ENCODE measurements at places on chromosomes 3 and 15.

- DNase-seq, result no peak
Measured at GRCh38 chr3:135792858-135793475, 172.6 kb upstream of the PPP2R3A start.

DNA sequence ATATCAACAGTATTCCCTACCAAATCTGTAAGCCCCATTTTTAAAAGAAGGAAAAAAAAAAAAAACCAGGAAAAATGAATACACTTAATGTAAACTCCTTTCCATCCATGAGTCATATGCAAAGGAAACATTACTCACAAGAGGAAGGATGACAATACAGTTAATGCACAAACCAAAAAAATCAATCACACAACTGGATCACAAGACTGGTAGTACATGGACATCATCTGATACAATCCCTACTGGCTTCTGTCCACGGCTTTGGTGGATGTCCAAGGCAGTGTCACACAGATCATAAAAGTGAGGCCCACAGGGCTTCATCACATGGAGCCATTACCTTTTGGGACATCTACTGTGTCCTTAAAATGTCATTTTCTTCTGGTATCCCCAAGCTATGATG is 44.0 kb downstream of the SUCLG2 start:
- DNase-seq, result no peak

DNA sequence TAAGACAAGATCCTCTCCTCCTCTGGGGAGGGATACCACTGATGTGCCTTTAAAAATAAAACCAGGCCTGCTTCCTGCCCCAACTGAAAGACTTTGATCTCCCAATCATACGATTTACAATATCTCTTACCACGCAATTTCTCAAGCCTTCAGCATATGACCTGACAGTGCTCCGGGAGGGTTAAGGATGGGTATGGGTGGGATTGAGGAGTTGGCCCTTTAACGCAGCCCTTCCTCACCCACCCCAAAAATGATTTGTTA is 67.4 kb downstream of the LRIG1 start:
- DNase-seq, result no peak

GRCh38 chr3:192915304-192915703 is 2.4 kb downstream of the MB21D2 start:
- no peak for DNase-seq

GRCh38 chr3:108219336-108219735 is 2.9 kb downstream of the IFT57 start:
- DNase-seq, result no peak

DNA sequence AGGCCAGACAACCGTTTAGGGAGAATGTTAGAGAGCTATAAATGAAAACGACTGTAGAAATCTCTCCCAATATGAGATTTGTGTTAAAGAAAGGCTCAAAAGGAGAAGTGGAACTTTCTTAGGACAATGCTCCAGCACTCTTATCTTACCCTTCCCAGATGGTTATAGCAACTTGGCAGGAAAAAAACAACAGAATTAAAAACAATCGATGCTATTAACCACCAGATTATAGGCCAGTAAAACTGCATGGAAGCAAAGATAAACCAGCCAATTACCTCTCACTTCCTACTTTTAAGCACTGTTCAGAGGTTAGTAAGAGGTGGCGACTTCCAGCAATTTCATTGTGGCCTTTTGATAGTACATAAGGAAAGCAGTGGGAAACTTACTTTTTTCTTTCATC is 72.9 kb downstream of the TMCC1 start:
- DNase-seq, result no peak

DNA sequence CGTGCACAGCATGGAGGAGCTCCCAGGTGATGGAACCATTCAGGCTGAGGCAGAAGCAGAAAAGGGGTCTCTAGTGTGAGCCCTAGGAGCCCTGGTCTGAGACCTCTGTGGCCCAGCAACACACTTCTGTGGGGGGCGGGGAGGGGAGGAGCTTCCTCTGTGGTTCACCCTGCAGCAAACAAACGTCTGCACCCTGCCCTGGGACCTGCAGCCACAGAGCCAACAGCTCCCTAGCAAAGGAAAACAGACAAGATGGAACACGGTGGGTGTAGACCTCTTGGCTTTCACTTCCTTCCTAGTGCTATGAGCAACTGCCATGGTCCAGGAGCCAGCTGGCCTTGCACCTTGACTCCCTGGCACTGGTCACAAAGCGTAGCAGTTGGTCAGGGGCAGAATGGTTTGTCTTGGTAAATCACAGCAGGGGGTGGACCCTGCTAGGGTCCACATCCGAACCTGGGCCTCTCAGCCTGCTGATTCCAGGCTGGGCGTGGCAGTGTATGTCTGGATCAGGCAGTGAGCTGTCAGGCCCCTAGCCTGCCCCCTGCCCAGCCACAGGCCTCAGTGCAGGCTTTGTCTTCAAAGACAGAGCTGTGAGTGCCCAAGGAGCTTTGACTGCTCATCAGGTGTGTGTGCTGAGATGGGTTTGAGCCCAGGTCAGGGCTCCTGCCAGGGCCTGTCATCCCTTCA is 6.7 kb downstream of the AMIGO3 start:
- DNase-seq, result no peak

DNA sequence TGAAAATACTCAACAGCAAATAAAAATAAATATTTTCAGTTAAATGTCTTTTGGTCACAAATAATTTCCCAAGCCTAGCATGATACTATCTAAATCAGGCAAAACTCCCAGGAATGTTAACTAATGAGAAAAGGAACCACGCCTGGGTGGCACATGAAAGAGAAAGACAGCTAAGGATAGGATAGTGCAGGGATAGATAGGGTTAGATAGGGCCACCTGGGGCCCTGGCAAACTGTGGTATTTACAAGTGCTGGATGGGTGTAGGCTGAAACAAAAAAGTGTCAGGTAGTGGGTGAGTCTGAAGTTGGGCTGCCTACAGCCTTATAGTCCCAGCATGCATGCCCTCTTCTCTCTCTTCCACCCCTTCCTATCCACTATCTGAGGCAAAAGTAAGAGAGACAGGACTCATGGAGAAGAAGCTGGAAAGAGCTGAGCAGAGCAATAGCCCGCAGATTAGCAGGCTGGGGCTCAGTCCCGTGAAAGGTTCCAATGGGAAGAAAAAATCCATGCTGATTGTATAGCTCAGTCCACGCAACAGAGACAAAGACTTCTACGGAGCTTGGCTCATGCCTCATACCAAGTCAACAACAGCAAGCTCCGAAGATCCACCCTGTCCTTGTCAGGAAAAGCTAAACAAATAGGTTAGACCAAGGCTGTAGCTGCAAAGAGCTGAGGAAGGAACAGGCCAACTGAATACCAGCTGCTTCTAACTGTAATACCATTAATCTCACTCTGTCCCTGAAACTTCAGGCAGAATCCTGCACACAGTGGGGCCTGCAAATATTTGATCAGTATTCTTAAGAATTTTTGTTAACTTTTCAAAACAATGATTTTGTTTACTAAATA is 342.1 kb upstream of the ATP11B start:
- DNase-seq, result no peak

DNA sequence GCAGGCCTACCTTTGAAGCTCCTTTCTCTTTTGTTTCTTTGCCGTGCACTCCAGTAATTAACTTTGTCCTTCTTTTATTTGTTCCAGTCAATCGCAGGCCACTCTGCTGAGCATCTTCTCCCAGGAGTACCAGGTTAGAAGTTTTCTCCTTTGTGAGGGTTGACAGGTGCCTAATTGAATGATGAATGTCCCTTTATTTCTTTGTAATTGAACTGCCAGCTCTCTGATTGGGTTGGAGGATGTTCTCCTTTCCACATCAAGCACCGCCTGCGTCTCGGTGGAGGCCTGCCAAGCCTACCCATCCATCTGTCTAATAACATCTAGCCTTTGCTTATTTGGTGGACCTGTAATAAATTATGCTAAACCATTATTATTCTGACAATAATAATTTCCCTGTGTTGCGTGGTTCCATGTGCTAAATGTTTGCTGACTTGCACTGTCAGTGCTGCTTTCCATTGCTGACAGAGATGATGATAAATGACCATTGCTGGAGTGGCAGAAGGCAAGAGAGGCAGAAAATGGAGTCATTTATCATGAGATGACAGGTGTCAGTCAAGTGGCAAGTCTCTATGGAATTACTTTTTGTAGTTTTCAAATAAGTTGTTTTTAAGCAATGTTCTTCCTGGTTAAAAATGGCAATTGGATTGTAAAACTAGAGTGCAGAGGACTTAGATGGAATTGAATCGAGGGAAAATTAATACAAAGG is 64.9 kb downstream of the CDIN1 start:
- no peak for DNase-seq

GRCh38 chr3:45143673-45144671 is 2.2 kb downstream of the CDCP1 start:
- no peak for DNase-seq

GRCh38 chr15:90036343-90036742 is 35.2 kb downstream of the ZNF710 start:
- peak; percentile 34 for DNase-seq

DNA sequence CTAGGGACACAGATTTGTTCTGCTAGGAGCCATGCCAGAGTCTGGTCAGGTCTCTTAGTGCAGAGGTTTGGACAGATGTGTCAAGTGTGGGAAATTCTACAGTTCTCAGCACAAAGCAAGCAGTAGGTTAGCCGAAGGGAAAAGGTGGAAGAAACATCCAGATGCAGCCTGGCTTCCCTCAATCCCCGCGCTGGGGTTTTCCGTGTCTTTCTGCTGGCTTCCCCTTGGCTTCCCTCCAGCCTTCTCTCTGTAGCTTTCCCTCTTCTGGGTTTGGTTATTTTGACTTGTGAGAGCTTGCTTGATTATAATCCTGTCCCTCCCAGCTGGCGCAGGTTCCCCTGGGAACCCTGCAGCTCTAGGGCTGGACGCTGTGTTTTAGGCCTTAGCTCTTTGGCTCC is 4.1 kb downstream of the TF start:
- DNase-seq, result no peak

GRCh38 chr15:76327191-76328105 is 9.1 kb upstream of the ISL2 start:
- no peak for DNase-seq

DNA sequence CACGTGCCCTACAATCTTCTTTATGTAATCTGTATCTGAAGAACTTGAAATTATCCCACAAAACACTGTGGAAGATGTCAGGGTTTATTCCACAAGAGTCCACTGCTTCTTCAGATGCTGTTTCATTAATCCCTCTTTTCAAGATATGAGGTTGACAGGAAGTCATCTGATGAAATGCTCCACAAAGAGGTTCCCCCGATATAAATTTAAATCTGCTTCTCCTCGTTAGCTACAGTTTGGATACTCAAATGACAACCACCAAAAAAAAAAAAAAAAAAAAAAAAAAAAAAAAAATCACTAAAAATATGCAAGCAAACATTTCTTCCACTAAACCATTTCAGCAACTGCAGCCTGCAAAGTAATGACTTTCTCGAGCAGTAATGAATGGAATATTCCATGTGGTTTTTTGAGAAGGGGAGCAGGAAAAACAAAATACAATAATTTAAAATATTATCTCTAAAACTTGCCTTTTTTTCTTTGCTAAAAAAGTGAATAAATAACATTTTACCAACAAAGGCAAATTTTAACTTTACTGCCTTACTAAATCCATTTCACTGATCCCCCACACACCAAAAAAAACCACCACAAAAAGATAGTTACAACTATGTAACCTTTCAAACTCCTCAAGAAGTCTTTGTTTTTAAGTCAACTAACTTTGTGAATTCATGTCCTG is 37.8 kb downstream of the DLG1 start:
- no peak for DNase-seq

DNA sequence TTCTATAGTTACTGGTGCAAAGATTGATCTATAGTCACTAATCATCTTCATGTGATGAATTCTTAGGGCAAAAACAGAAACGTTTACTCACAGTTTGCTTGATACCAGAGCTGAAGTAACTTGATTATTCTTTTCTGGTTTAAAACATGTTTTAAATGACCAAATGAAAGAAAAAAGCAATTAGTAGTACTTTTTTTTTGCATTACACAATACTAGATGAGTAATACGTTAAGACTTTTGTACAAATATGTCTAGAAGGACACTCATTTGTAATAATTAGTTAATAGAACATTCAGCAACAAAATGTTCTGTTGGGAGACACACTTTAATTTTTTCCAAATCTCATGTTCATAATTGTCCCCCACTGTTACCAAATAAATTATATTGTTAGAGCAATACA is 523.2 kb downstream of the SOX2 start:
- no peak for DNase-seq

DNA sequence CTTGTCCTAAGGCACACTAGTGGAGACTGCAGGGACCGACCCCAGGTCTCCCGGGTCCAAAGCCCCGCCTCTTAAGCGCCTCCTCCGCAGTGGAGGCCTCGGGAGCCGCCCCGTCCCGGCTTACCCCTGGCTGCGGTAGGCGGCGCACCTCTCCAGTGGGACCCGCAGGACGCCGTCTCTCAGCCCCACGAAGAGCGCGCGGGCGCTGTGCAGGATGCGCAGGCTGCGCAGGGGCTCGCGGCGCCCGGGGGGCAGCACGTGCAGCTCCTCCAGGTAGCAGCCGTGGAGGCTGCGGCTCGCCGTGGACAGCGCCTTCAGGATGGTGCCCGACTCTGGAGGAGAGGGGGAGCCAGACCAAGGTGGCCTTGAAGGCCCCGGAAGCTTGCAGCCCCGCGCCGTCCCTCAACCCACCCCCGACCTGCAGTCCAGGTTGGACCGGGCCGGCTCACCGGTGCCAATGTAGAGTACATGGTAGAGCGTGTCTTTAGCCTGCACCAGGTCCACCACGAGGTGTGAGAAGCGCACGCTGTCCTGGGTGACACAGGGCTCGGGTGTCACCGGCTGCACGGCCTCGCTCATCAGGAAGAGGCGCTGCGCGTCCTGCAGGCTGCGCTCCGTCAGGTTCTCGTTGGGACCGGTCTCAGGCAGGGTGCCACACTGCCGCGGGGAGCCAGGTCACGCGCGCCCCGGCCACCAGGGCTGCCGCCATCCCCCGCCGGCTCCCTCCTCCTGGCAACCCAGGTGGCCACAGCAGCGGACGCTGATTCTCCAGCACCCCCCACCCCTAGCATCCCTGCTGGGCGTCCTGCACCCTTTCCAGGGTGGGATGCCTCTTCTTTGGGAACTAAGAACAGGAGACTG is 105.5 kb downstream of the SEMA5B start:
- DNase-seq, result no peak

DNA sequence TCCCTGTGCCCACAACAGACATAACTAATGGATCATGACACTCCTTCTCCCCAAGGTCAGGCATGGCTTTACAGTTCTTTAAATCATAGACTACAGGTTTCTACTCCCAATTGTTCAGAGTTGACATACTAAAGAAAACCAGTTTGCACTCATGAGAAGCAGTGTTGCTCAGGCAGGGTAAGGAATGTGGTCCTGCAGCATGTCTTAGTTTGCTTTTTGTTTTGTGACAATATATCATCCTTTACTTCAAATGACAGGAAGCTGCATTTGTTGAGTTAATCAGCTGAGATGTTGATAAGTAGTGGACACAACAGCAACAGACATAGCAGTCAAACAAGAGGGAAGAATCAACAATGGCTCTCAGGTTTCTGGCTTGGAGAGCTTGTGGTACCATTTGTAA is 267.5 kb downstream of the SLCO3A1 start:
- DNase-seq, result no peak

- DNase-seq, result no peak
Measured at GRCh38 chr3:113684271-113684819, 12.1 kb downstream of the USF3 start.

DNA sequence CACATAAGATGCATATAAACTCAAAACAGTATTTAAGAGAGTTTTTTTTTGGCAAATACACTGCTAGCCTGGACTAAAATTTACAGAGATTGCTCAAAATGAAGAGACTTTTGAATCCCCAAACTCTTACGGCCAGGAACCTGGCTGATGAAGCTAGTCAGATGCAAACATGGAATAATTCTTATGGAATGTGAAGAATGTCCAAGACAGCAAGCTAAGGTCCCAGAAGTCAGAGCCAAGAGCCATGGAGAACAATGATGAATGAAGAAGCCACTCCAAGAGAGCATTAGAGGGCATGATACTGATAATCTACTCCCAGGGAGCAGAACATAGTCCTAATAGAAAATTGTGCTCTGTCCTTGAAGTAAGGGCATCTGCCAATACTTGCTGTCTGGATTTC is 705.5 kb downstream of the DIPK2A start:
- no peak for DNase-seq

All from chondrocyte (in vitro differentiated cells).